ENCODE measurements at places on chromosomes 12 and 14.

DNA sequence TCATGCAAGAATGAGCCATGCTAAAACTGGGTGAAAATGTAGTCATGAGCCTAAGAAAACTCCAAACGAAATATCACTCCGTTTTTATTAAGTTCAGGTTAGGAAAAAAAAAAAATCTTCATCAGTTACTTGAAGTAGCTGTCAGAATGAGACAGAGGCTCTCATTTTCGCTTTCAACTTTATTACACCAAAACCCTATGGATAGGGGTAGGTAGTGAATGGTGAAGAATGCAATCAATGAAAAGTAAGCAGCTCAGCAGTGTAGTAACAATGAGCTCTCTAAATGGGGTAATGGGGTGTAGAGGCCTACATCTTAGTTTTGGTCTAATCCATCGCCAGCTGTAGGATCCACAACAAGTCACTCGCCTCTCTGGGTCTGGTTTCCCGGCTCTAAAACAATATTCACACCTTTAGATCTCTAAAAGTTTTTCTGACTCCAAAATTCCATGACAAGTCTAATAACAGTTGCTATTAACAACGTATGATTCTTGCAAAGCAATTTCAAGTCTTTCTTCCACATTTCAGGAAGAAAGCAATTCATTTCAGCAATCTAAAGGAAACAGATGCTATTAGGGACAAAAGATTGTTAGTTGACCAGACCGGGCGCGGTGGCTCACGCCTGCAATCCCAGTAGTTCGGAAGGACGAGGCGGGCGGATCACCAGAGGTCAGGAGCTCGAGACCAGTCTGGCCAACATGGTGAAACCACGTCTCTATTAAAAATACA, 1.7 kb downstream of the BTBD7 start:
- DNase-seq, result no peak

DNA sequence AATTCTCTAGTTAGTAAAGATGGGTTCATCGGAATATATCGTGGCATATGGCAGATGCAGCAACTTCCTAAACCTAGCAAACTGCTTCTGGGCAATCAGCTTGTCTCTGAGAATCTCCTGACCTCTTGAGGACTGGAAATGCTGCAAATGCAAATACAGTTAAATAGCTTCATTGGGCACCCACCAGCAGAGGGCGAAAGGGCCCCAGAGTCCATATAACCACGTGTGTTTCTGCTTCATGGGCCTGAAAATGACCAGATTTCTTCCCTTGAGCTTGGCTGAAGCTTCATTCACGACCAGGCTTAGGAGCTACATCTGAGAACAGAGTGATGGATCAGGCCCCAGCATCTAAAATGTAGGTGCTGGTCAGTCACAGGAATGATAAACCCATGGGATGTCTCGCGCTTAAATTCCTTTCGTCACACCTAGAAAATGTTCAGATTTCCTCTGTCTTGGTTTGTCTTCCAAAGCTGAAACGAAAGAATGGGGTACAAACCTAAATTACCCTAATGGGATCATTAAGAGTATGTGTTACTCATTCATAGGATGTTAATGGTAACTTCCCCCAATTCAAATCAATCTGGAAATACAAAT, 1482.5 kb upstream of the TMEM132C start:
- DNase-seq, result no peak

DNA sequence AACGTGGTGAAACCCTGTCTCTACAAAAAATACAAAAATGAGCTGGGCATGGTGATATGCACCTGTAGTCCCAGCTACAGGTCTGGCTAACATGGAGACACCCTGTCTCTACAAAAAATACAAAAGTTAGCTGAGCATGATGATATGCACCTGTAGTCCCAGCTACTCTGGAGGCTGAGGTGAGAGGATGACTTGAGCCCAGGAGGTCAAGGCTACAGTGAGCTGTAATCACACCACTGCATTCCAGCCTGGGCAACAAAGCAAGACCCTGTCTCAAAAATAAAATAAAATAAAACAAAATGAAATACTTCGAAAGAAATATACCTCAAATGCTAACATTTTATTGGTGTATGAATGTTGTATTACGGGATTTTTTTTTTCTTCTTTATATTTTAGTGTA, 107.6 kb upstream of the EGLN3 start:
- no peak for DNase-seq

DNA sequence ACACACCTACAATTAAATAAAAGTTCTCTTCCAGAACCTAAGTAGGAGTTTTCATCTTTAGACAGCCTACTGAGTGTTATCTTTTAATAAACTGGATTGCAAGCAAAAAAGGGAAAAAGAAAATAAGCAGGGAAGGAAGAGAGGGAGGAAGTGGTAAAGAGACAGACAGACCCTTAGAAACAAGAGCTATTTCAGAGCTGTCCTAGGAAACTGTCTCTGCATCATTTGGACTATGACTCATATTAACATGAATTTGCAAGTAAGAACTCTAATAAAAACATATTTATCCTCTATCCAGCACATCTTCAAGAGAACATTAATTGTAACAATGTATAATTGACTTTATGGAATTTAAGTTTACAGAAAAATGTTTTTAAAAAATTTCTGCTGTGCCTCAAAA, 438.8 kb upstream of the USP15 start:
- DNase-seq, result no peak

DNA sequence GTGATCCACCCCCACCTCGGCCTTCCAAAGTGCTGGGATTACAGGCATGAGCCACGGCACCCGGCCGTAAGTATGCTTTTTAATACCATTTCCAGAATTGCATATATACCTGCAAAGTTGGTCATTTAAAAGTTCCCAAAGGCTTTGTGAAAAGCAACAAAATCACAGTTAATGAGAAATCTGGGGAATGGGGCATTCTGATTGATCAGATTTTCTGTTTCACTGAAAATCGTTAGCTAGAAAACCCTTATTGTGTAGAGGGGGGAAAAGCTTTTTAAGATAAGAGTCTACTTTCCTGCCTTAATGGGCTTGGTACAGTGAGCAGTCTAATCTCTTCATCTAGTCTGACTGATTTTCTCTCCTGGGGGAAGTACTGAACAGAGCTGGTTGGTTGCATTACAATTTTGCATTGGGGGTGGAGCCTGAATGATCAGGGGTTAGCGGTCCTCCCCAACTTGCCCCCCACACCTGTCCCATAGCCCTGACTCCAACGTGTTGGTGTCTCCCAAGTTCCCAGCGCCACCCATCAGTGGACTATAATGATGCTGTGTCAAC, 23.8 kb downstream of the IL31 start:
- no peak for DNase-seq

DNA sequence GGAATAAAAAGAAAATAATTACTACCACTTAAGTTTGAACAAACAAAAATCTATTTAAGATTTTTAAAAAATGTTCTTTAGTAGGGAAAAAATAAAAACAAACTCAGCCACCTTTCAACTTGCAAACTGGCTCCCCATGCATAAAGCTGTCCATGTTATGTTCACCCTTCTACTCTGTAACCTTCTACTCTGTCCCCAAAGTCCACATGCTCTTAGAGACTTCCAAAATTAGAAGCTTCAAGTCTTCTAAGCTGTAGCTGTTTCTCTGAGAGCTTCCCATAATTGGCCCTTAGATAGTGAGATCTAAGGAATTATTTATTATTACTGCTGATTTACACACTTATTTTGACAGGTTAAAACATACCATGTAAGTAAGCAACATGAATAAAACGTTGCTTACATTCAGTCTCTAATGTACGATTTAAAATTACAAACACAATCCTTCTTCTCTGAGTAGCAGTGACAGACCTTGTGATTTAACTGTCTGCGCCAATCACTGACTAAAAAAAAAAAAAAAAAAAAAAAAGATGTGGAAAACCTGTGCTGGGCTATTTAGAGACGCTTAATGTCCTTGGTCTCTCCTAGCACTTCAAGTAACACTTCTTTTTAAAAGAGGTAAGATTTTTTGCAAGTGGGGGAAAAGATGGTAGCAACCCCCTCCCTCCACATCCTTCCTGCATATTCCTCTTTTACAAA, 28.3 kb upstream of the GRIP1 start:
- DNase-seq, result no peak

GRCh38 chr14:23704890-23705289, 68.7 kb downstream of the DHRS2 start:
- no peak for DNase-seq

GRCh38 chr14:92121207-92121669, 268 bp downstream of the NDUFB1 start:
- DNase-seq, result no peak

DNA sequence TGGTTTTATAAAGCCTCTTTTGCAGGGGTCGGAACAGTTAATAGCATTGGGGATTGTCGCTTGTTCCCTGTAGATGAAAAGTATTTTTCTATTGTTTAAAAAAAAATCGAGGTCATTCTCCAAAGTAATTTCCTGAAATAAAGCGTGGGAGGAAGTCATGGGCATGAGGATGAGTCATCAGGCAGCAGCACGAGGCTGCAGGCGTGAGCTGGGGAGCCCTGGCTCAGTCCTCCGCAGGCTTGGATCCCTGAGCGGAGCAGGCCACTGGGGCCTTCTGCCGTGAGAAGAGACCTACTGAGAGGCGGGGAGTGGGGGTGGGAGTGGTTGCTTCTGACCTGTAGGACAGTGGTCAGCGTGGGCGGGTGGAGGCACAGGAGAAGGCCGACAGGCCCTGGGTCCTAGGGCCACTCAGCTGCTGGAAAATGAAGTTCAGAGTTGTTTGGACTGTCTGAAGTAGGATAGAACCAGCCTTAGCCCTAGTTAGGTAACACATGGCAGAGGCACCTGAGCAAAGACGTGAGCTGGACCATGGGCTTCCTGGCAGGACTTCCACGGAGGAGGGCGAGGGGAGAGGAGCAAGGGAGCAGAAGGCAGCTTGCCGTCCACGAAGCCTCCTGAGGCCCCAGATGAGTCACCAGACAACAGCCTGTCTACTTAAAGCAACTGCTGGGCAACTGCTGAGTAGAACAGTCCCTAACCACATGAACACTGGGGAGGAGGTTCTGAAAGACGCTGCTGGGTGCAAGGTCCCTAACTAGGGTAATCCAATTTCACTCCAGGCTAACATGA, 21.1 kb upstream of the LGALS3 start:
- DNase-seq, result peak; percentile 93

Measured in AG04450 (cell line).